T-helper 1 cell (primary cell): ENCODE measurements at places on chromosomes 7 and 10.
A peak's percentile ranks its signal among the peaks of the same experiment; 100 is the strongest.

GRCh38 chr10:86209726-86210125 lies 156.9 kb downstream of the GRID1 start:
- DNase-seq = no peak

DNA sequence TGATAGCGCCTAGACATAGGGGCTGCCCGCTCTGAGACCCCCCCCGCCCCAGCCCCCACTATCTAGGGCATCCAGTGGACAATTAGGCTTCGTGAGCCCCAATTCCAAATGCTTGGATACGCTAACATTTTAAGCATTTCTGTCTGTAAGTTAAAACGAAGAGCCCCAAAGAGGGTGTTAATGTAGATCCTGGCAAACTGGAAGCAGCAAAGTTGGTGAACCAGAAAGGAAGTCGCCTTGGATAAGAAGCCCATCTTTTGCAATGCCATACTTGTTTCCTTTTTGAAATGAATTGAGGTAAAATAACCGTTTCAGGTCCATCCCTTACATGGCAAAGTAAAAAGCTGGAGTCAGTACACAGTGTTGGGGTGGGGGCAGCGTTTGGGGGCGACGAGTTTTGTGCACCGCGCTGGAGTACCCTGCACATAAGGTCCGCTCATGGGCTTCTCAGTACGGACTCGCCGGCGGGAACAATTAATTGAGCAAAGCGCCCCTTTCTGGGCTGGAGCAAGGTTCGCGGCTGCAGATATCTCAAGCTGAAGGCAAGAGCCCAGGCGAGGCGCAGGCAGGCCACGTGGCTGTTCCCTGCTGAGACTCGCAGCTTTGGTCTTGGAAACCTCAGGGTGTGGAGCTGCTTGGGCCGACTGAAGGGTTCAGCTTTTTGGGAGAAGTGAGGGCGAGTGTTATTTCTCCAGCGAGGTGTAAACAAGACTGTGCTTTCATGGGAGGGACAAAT lies 1.4 kb upstream of the TWIST1 start:
- no peak for DNase-seq

GRCh38 chr7:157551325-157552070 lies 214.7 kb downstream of the DNAJB6 start:
- no peak for DNase-seq

- no peak for DNase-seq
Measured at GRCh38 chr10:77325233-77325537, 312.4 kb downstream of the KCNMA1 start.

GRCh38 chr10:119201233-119201632 lies 6.1 kb upstream of the GRK5 start:
- no peak for DNase-seq

DNA sequence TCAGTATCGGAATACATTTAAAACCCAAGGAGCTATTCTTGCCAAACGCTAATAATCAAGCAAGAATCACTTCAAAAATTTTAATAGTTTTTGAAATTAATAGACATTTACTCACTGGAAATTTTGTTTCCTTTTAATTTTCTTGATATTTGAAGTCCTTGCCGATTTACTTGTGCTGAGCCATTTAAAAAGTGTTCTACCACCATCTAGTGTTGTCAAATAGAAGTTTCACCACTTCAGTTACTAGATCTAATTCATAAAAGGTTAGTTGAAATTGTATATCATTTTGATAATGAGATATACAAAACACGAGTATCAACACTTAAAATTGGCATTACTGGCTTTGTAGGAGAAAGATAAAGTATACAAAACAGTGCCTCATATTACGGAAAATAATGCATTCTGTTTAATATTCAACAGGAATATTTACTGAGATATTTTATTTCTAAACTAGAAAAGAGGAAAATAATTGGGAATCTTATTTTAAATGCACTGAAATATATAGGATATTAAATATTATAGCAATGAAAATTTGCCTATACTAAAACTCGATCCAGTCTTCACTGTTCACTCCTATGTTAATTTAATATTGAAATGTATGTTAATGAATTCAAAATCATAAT lies 664.8 kb upstream of the SEMA3D start:
- no peak for DNase-seq

DNA sequence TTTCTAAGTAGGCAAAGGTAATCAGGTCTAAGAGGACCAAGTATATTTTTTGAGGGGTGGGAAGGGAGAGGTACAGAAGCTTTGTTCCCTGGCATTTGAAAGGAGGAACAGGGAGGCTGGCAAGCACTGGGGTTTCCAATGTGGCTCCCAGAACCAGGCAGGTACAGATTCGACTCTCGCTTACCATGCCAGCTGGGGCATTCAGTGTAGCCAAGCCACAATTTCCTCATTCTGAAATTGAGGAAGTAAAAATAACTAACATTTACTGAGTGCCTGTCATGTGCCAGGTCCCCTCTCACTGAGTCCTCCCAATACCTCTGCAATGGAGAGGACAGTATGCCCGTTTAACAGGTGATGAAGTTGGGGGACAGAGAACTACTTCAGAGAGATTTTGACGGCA lies 45.9 kb upstream of the BET1 start:
- no peak for DNase-seq

DNA sequence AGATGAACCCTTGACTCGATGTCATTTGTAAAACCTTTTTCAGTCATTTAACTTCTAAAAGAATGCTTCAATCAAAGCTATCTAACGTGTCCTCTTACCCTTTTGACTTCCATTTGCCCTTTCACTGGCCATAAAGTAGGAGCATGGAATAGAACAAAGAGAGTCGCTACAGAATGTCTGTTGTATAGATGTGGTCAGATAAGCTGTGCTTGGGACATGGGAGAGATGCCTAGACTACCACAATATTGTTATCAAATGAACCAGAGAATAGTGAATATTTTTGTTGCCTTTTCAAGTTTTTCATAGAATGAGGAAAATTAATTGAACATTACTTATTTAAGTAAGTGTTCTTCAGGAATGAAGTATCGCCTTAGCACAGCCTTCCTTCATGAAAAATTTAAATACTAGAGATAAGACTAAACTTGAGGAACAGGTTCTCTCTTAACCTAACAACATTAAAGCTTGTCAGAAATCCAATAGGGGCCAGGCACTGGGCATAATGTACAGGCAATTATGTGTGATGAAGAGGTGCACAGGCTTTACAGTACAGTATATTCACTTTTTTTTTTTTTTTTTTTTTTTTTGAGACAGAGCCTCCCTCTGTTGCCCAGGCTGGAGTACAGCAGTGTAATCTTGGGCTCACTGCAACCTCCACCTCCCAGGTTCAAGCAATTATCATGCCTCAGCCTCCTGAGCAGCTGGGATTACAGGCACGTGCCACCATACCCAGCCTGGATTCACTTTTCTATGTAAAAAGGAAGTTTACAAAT lies 7.5 kb upstream of the KMT2E start:
- DNase-seq = no peak

GRCh38 chr7:101163279-101164070 lies 1.9 kb downstream of the VGF start:
- no peak for DNase-seq

DNA sequence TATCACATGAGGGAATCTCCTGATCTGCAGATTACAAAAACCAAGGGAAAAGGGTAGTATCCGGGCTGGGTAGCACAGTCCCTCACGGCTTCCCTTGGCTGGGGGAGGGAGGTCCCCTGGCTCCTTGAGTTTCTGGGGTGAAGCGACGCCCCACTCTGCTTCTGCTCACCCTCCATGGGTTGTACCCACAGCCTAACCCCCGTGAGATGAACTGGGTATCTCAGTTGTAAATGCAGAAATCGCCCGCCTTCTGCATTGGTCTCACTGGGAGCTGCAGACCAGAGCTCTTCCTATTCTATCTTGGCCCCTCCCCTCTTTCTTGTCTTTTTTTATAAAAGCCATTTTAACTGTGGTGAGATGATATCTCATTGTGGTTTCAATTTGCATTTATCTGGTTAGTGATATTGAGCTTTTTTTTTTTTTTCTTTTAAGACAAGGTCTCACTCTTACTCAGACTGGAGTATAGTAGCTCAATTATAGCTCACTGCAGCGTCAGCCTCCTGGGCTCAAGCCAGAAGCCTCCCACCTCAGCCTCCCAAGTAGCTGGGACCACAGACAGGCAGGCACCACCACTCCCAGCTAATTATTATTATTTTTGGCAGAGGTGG lies 87.8 kb downstream of the ABCC2 start:
- no peak for DNase-seq

DNA sequence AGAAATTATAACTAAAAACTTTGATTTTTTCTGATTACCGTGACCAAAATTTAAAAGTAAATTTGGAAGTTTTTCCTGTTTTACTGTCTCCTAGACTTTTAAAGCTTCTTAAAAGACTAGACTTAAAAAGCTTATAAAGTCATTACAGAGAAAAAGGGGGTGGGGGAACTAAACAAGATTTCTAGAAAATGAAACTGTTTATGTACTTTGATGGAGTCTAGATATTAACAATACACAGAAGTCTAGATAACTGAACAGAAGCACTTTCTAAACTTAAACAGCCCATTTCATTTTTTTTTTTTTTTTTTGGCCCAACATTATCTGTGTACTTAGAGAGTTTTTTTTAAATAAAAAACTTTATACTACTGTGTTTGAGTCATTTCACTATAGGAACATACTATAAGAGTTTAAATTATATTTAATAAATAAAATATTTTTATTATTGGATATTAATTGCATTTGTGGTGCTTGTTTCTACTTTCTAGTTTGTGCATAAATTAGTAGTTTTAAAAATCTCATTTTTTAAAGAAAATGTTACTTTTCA lies 98.5 kb downstream of the PHTF2 start:
- DNase-seq = no peak

GRCh38 chr10:27568196-27569175 lies 64.4 kb downstream of the RAB18 start:
- no peak for DNase-seq

GRCh38 chr7:46432708-46433107 lies 511.6 kb upstream of the IGFBP3 start:
- no peak for DNase-seq

DNA sequence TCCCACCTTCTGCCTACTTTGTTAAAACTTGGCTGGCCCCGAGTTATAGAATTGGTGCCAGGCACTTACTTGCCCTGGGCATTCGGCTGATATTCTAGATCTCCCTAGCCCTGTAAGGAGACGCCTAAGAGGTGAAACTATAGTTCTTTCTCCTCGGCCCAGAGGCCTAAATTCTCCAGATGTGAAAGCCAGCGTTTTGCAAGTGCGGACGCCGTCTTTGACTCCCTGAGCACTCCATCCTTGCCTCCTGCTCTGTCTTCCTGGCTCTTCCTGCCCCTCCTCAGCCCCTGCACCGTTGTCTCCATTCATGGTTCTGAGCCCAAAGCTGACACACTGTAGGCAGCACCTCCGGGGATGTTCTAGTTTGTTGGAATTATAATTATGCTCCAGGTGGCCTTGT lies 11.2 kb downstream of the SMKR1 start:
- DNase-seq = no peak

DNA sequence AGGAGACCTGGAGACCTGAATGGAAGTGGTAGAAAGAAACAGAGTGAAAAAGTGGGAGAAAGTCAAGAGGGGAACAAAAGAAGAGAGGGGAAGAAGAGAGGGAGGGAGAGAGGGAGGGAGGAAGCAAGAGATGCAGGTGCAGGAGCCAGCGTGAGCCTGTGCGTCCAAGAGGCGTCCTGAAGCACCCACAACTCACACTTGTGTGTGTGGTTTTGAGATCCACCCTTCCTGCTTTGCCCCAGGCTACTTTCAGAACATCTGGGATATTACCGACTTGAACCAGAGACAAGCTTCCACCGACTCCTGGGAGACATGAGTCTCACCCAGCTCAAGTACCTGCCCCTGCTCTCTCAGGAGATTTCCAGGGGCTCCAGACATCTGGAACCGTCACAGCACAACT lies 9.8 kb downstream of the AFAP1L2 start:
- no peak for DNase-seq

DNA sequence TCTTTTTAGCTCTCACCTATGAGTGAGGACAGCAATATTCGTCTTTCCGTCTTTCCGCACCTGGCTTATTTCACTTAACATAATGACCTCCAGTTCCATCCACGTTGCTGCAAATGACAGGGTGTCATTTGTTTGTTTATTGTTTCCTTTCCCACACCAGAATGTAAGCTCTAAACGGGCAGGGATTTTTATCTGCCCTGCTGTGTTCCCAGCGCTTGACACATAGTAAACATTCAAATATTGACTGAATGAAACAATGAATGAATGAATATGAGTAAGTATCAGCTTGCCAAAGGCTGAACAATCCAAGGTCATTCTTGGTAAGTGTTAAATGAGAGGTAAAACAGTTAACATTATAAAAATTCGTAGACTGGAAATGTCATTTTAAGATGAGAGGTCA lies 12.8 kb downstream of the SH3PXD2A start:
- no peak for DNase-seq

- no peak for DNase-seq
Measured at GRCh38 chr7:80467069-80467468, 44.8 kb downstream of the GNAT3 start.

DNA sequence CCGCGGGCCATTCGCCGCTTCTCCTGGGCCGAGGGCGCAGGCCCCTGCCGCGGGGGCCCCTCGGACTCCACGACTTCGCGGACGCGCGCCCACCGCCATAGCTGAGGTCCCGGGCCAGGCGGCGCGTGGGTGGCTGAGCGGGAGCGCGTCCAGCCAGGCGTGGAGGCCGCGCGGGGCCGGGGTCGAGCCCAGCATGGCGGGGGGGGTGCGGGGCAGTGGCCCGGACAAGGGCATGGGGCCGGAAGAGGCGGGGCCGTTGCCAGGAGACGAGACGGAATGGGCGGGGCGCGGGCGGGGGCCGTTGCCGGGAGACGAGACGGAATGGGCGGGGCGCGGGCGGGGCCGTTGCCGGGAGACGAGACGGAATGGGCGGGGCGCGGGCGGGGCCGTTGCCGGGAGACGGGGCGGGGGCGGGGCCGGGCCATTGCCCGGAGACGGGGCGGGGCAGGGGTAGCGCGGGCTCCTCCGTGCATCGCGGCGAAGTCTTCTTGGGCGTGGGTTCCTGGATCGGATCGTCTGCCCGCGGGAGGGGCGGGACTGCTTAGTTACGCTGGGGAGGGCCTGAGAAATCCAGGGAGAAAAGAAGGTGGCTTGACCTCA lies 14.8 kb downstream of the ADAM8 start:
- peak; percentile 86 for DNase-seq

- peak; percentile 18 for DNase-seq
Measured at GRCh38 chr7:140525743-140526142, 46.4 kb upstream of the MKRN1 start.

DNA sequence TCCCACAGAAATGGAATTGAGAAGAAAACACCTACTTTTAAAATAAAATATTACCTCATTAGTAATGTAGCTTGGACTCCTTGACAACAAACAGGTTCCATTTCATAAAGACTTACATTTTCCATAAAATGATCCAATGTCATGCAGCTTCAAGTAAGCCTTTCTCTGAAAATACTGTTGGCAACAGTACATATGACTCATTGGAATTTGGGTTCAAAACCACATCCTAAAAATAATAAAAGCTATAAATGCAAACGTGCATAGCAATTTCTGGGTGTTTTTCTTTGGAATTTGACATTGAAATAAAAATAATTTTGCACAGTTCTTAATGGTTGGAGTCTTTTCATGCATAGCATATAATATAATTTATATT lies 47.9 kb downstream of the FHIP2A start:
- DNase-seq = no peak

GRCh38 chr7:29496355-29497020 lies 67.1 kb upstream of the PRR15 start:
- no peak for DNase-seq
